ENCODE measurements at places on chromosomes 11 and 22.

DNA sequence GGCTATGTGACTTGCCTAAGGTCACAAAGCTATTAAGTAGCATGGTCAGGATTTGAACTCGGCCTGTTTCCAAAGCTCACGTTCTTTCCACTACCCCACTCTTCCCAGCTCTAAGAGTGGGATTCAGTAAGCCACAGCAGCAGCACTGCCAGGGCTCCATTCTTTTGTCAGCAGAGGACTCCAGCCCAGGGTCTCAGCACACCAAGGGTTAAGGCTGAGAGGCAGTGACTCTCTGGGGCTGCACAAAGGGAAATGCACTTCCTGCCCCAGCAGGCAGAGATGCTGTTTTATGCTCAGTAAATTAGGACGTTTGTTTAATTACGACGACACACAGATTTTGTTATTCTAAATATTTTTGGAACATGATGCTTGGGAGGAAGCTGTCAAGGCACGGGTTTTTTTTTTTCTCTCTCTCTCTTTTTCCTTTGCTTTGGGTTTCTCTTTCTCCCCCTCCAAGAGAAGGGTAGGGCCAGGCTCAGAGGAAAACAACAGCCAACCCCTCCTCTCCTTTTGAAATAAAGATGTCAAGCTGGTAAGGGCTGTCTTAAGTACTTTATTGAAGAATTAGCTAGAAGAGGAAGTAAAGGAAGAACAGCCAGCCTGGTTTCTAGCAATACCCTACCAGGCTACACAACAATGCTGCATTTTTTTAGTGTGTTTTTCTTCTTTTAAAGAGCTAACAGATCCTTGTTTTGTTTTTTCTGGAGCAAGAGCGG lies 2.8 kb downstream of the MYH9 start:
- DNase-seq: no peak

- no peak for DNase-seq
Measured at GRCh38 chr11:92865352-92865751, 104.1 kb upstream of the MTNR1B start.

GRCh38 chr22:24186892-24187670 lies 5.8 kb downstream of the SUSD2 start:
- no peak for DNase-seq

GRCh38 chr22:43876866-43877509 lies 14.7 kb upstream of the SULT4A1 start:
- DNase-seq: no peak
